ENCODE measurements at places on chromosomes 12 and 14. TPM values are rescaled to one million over a fixed set of nuclear protein-coding genes. Genes with fewer than 3 reads are reported as not detected.

RNASE2 gene
- total RNA-seq = not detected

FSCB gene
- total RNA-seq = not detected

OTOGL gene
- total RNA-seq = not detected

LACRT gene
- total RNA-seq = not detected

LRRC10 gene
- total RNA-seq = not detected

ATN1 gene
- total RNA-seq = 12.2 TPM

NOXRED1 gene
- total RNA-seq = 0.33 TPM

PA2G4 gene
- total RNA-seq = 221 TPM

CEBPE gene
- total RNA-seq = not detected

LYZ gene
- total RNA-seq = not detected

TMEM63C gene
- 8.3 TPM for total RNA-seq

FOXA1 gene
- 0.17 TPM for total RNA-seq

TGFB3 gene
- 2.0 TPM for total RNA-seq

PYM1 gene
- 37.2 TPM for total RNA-seq

NRXN3 gene
- total RNA-seq = 0.08 TPM

ZC2HC1C gene
- total RNA-seq = 0.89 TPM

SMCO2 gene
- total RNA-seq = not detected

POU6F1 gene
- total RNA-seq = 2.6 TPM

TAS2R50 gene
- total RNA-seq = 1.1 TPM

SLC4A8 gene
- total RNA-seq = 0.50 TPM

DACT1 gene
- 3.3 TPM for total RNA-seq

CLEC4A gene
- not detected for total RNA-seq

NID2 gene
- total RNA-seq = 17.2 TPM

STXBP6 gene
- total RNA-seq = 0.35 TPM

IL22 gene
- not detected for total RNA-seq

WSCD2 gene
- total RNA-seq = not detected

TPH2 gene
- not detected for total RNA-seq

RNU4-1 gene
- under 0.01 TPM for total RNA-seq

NKX2-1 gene
- not detected for total RNA-seq

ADAM21 gene
- total RNA-seq = 1.2 TPM
